ENCODE measurements at places on chromosomes 6 and 20. TPM values are rescaled to one million over a fixed set of nuclear protein-coding genes. Genes with fewer than 3 reads are reported as not detected.

Gene CST4
- not detected for total RNA-seq

Gene GINM1
- total RNA-seq = 22.7 TPM

Gene MYB
- 19.8 TPM for total RNA-seq

Gene PLN
- 1.3 TPM for total RNA-seq

Gene CST5
- total RNA-seq = not detected

Gene TRMT6
- total RNA-seq = 3.1 TPM

Gene ADTRP
- 0.50 TPM for total RNA-seq

Gene VTA1
- total RNA-seq = 33.2 TPM

Gene KATNA1
- total RNA-seq = 8.3 TPM

Gene LCA5
- total RNA-seq = 0.84 TPM

Gene ZC3H12D
- 1.4 TPM for total RNA-seq

Gene PHIP
- 12.4 TPM for total RNA-seq

Gene KHDRBS2
- total RNA-seq = 0.08 TPM

Gene AGER
- 0.47 TPM for total RNA-seq

Gene PRICKLE4
- 1.4 TPM for total RNA-seq

Gene EYS
- 0.08 TPM for total RNA-seq

Gene PROKR2
- total RNA-seq = not detected

Gene SLC17A9
- total RNA-seq = 73.1 TPM

DNA sequence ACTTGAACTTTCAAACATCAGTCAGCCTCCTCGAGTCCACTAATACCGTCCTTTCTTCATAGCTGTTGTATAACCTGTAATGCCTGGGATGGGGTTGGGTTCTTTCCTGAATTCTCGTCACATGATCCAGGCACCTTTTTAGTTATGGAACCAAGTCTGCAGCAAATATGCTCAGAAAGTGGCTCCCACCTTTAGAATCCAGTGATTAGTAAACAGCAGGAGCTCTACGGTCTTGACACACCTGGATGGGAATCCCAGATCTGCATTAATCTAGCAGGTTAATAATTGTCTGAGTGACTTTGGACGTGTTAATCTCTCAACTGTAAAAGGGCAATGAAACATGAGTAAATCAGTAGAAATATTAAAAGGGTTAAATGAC lies 729 bp upstream of the ZHX3 start:
- DNase-seq = no peak

DNA sequence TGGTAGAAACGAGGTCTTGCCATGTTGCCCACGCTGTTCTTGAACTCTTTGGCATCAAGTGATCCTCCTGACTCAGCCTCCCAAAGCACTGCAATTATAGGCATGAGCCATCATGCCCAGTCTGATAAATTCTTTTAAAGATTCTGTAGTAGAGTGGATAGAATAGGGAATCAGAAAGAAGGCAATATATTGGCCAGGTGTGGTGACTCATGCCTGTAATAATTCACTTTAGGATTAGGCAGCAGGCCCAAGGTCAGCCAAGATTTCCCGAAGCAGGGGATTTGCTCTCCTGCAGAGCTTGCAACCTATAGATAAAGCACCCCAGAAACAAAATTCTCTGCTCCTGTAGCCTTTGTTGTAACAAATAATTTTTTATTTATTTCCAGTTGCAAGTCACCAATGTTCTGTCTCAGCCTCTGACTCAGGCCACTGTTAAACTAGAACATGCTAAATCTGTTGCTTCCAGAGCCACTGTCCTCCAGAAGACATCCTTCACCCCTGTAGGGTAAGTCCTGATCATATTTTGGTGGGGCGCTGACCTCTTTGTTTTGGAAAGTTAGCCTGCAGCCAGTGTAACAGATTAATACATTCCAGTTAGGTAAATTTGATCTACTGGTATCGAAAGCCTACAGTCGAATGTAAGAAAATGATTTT lies 30.4 kb upstream of the MROH8 start:
- DNase-seq = no peak

DNA sequence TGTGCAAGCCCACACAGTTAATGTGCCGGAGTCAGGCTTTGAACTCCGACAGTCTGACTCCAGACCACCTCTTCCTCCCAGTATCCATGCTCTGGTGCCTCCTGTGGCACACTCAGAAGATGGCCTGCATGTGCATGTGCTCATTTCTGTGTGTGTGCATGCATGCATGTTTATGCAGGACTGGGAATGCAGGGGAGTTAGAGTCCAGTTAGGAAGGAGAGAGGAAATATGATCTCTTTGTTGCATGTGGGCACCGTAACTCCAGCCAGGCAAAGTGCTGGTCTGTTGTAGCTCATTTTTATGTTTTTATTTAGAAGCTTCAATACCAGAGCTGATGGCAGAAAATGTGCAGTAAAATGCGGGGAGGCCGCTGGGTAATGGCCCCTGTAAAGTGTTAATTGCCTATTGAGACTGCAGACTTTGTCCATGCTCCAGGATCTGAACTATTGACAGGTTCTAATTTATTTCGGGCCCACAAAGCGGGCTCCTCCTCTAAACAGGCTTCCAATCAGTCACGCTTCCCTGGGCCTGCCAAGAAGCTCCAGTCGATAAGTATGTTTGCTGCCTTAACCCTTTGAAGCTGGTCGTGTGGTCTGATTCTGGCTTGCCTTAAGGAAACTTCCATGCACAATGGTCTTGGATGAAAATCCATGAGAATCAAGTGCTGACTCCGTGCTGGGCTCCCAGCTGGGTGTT lies 248.3 kb downstream of the DHX35 start:
- DNase-seq = no peak

GRCh38 chr6:2900221-2900807 lies 2.8 kb downstream of the SERPINB9 start:
- no peak for DNase-seq

GRCh38 chr6:134314006-134314821 lies 3.7 kb downstream of the SGK1 start:
- no peak for DNase-seq

DNA sequence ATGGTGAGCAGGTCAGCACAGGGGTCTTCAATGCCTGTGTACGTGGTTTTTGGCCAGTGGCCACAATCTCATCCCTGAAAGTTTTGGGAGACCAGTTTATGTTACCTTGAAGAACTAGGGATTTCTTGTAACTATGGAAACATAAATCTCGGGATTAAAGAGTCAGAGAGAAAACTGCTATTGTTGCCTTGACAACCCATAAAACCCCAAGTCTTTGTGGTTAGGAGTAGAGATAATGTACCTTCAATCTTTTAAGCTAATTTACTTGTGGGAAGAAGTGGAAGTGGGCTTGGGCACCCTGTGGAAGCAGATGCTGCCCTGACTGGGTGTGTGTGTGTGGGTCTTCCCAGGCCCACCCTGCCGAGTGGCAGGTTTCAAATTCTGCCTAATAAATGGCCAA lies 46.1 kb upstream of the ZNF831 start:
- no peak for DNase-seq

DNA sequence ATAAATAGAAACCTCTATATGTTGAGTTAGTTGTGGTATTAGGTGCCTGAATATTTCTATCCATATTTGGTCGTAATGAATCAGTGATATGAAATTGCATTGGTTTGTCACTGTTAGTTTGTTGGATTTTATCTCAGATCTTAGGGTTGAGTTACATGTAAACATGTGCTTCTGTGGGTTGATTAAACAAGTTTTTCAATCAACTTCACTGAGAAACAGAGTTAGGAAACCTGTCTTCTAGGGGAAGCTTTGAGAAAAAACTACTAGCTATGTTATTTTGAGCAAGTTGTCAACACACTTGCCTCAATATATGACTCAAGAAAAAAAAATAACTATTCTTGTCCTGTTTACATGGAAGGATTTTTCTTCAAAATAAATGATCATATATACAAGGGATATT lies 14.8 kb upstream of the ADGB start:
- DNase-seq = no peak

DNA sequence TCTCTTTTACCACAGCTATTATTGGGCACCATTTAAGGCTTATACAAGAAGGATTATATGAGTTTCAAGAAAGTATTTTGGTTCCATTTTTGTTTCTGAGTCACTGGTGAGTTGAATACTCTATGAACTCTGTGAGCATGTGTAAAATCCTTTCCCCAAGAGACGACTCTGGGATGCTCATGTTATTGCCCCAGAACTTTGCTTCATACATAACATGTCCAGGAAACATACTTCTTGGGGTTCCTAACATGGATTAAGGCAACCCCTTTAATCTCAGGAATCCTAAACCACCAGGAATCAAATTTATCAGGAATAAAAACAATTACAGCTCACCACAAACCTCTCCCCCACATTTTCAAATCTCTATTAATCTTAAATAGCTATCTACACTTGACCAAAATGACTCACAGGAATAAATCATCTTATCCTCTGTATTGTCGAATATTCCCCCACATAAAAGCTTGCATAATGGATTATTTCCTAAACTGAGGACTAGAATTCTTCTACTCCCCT lies 117.5 kb upstream of the COL21A1 start:
- DNase-seq = no peak

- no peak for DNase-seq
These were observed 23.0 kb upstream of the ECHDC1 start for GRCh38 chr6:127366282-127367022.

- no peak for DNase-seq
These were observed 39.0 kb downstream of the SLC23A2 start for GRCh38 chr20:4962241-4962855.

DNA sequence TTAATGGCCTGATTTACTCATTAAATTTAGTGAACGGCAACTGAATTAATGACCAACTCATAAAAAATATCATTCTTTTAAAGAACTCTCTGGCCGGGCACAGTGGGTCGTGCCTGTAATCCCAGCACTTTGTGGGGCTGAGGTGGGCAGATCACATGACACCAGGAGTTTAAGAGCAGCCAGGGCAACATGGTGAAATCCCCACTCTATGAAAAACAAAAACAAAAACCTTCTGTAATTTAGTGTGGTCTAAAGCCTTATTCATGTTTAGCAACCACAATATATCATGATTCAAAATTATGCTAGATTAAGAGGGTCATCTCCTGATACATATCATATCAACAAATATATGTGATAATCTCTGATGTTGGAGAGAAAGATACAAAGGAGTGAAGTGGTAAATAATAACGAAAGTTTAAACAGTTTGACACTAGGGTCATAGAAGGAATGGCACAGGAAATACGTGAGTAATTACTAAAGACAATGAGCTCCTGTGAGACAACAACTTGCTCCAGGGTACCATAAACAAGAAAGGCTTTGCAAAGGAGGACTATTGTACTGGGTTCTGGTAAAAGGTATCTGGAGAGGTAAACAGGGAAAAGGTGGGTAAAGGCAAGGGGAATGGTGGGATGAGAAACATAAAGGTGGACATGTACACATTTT lies 5.7 kb downstream of the ELOVL4 start:
- no peak for DNase-seq

GRCh38 chr6:16285467-16286150 lies 47.2 kb downstream of the GMPR start:
- no peak for DNase-seq

DNA sequence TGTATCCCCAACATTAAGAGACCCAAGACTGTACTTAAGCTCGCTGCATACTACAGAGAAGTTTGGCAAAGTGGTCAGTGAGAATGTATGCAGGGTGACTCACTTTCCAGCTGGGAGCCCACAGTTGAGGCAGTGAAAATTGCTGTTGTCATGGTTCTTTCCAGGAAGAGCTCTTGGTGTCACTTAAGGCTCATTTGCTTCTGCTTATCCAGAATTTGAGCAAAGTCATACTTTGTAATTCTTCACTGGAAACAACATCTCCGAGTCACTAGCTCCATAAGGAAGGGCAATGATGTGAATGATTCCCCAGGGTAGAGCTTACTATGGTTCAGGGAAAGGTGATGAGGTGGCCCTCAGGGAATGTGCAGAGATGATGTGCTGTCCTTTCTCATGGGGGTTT lies 65.4 kb upstream of the FBXL4 start:
- no peak for DNase-seq

GRCh38 chr20:63653041-63653973 lies at the start of gene STMN3:
TSS of gene STMN3 (minus strand) at chr20:63653424. CDS start at chr20:63653345, 79 bp downstream.
- peak; percentile 77 for DNase-seq

DNA sequence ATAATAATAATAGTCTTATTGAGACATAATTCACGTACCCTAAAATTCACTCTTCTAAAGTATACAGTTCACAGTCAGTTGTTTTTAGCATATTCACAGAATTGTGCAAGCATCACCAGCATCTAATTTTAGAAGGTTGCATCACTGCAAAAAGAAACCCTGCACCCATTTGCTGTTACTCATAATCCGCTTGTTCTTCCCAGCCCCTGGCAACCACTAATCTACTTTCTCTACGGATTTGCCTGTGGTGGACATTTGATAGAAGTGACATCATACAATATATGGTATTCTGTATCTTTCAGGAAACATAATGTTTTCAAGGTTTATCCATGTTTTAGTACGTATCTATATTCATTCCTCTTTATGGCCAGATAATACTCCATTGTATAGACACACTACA lies 41.5 kb upstream of the FAM184A start:
- no peak for DNase-seq

- DNase-seq = no peak
These were observed 22.1 kb downstream of the MRAP2 start for GRCh38 chr6:84055647-84056046.

- DNase-seq = no peak
These were observed 213.1 kb downstream of the RNF144B start for GRCh38 chr6:18600255-18600654.

- no peak for DNase-seq
These were observed 6.0 kb downstream of the HLA-DMA start for GRCh38 chr6:32946893-32947292.

GRCh38 chr20:48921883-48922820 lies 641 bp downstream of the ARFGEF2 start:
- no peak for DNase-seq

DNA sequence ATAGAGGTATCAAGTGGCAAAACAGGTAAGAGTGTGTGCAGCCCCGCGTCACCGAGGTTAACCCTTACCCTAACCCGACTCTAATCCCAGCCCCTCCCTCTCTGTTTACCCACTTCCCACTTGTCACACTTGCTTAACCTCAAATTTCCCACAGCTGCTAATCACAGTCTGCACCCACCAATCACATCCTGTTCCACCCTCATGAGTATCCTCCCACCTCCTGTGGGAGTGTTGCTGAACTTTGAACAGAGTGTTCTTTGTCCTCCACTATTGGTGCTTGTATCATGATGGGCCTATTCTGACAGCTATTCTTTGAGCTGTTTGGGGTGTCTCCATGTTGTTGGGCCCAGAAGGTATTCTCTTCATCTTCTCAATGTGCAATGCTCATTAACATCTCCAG lies 487.8 kb downstream of the PTPRT start:
- DNase-seq = peak; percentile 38

- no peak for DNase-seq
These were observed 10.8 kb downstream of the L3MBTL3 start for GRCh38 chr6:130029163-130029562.

All from liver (tissue), 10 donors.